ENCODE measurements at places on chromosomes 11 and 22.
A peak's percentile ranks its signal among the peaks of the same experiment; 100 is the strongest.

DNA sequence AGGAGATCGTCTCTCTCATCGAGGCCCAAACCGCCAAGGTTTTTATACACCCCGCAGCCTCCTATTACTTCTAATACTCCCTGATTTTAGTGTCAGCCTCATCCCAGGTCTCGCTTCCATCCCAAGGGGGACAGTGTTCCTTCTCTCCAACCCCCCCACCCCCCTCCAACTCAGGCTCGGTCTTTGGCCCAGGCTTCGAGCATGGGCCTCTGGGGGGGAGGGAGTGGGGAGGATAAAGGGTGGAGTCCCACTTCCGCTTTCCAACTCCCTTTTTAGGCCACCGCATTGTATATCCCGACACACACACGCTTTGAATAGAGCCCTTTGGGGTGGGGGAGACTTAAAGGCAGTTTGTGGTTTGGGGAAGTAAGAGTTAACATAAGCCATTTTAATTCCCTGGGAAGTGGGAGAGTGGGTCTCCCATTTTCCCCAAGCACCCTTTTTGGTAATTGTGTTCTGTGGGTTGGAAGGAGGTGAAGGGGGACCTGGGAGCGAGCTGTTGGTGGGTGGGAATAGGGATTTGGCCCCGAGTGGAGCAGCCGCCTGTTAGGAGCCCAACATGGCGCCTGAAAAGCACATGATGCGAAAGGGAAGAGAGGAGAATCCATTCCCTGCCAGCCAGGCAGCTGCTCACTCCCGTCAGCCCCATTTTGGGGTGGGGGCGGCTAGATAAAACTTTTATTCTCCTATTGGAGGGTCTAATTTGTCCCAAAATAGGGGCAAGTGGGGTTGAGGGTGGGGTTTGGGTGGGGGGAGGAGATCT lies 844 bp downstream of the PCF11 start:
- peaks cover 4% of the 10 kb centered on the region for H3K4me1 ChIP-seq
- H3K4me3 ChIP-seq = peak overlapping the region; percentile 94
- H3K27ac ChIP-seq = peak overlapping the region; percentile 87
- peak; percentile 35 for DNase-seq

DNA sequence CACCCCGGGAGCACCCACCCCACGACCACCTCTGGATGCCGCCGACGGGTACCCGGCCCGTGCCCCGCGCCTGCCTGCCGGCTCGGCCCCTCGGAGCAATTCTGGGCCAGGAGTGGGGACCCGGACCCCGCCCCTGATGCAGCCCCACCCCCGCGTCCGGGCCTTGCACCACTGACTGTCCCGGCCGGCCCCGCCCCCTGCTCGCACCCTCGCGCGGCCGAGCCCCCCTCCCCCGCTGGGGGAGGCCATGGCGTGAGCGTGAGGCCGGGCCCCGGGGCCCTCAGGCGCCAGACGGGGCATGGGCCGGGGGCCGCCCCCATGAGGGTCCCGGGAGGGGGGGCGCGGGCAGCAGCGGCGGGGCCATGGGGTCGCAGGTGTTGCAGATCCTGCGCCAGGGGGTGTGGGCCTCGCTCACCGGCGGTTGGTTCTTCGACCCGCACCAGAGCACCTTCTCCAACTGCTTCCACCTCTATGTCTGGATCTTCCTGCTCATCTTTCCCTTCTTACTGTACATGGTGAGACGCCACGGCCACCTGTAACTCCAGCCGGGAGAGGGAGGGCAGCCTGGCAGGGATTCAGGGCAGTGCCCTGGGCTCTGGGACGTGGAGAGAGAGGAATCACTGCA lies 486 bp downstream of the PCNX3 start:
- DNase-seq = no peak
- no peaks in the 10 kb centered on the region for H3K27me3 ChIP-seq
- peak overlapping the region; percentile 74 for H3K27ac ChIP-seq
- H3K36me3 ChIP-seq = peaks cover 64% of the 10 kb centered on the region
- H3K4me3 ChIP-seq = peak overlapping the region; percentile 96

GRCh38 chr11:45073685-45074141 lies 72.7 kb upstream of the PRDM11 start:
- DNase-seq = no peak
- no peaks in the 10 kb centered on the region for H3K36me3 ChIP-seq
- peaks cover 19% of the 10 kb centered on the region for H3K4me1 ChIP-seq
- peaks cover 45% of the 10 kb centered on the region for H3K27me3 ChIP-seq
- no peak overlapping the region for H3K27ac ChIP-seq

DNA sequence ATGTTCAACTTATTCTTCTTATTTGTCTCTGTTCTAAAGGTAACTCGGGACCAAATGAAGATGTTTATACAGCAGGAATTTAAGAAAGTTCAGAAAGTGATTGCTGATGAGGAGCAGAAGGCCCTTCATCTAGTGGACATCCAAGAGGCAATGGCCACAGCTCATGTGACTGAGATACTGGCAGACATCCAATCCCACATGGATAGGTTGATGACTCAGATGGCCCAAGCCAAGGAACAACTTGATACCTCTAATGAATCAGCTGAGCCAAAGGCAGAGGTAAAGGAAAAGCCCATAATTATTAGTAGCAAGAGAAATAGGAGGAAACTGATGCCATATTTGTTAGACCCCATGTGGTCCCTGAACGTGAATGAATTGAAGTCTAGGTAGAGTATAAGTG lies 63.3 kb downstream of the TRIM44 start:
- no peak overlapping the region for H3K4me3 ChIP-seq
- peaks cover 7% of the 10 kb centered on the region for H3K36me3 ChIP-seq
- no peak for DNase-seq
- peaks cover 8% of the 10 kb centered on the region for H3K4me1 ChIP-seq

GRCh38 chr11:61853698-61854169 lies 25.6 kb downstream of the FADS2 start:
- no peak overlapping the region for H3K4me3 ChIP-seq
- DNase-seq = no peak
- H3K36me3 ChIP-seq = peaks cover 98% of the 10 kb centered on the region
- no peaks in the 10 kb centered on the region for H3K27me3 ChIP-seq
- H3K4me1 ChIP-seq = no peaks in the 10 kb centered on the region

GRCh38 chr11:86159581-86159891 lies 85.0 kb upstream of the EED start:
- H3K4me3 ChIP-seq = no peak overlapping the region
- H3K4me1 ChIP-seq = no peaks in the 10 kb centered on the region
- H3K27ac ChIP-seq = no peak overlapping the region
- H3K36me3 ChIP-seq = no peaks in the 10 kb centered on the region
- peaks cover 3% of the 10 kb centered on the region for H3K27me3 ChIP-seq

DNA sequence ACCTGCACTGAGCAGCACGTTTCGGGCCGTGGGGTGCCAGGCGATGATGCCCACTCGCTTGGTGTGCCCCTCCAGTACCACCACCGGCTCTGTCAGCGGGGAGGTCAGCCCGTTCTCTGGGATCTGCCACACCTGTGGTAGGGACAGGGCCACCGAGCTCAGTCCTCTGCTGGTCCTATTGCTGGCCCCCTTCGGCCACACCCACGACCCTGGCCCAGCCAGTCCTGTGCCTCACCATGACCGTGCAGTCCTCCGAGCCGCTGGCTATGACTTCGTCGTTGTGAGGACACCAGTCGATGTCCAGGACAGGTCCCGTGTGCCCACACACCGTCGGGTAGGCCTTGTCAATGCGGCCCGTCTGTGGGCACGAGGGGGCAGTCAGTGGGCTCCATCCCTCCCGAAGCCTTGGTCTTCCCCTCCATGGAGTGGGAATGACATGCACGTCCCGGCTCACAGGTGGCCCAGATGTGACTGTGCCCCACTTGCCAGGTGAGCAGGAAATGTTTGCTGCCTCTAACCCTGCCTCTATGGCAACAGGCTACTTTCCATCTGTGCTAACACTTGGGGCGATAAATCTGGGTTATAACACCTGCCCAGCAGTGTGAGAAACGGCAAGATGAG lies 1.4 kb downstream of the CORO1B start:
- H3K36me3 ChIP-seq = peaks cover 44% of the 10 kb centered on the region
- H3K27ac ChIP-seq = no peak overlapping the region
- no peak for DNase-seq
- no peaks in the 10 kb centered on the region for H3K27me3 ChIP-seq

GRCh38 chr22:46138058-46138797 lies 12.1 kb upstream of the PPARA start:
- no peak overlapping the region for H3K4me3 ChIP-seq
- H3K27ac ChIP-seq = no peak overlapping the region
- no peaks in the 10 kb centered on the region for H3K36me3 ChIP-seq
- DNase-seq = no peak
- H3K27me3 ChIP-seq = peaks cover 3% of the 10 kb centered on the region

- DNase-seq = no peak
- no peak overlapping the region for H3K4me3 ChIP-seq
- peaks cover 2% of the 10 kb centered on the region for H3K36me3 ChIP-seq
- H3K4me1 ChIP-seq = peaks cover 33% of the 10 kb centered on the region
Measured at GRCh38 chr11:36280531-36280930, 8.7 kb downstream of the COMMD9 start.

DNA sequence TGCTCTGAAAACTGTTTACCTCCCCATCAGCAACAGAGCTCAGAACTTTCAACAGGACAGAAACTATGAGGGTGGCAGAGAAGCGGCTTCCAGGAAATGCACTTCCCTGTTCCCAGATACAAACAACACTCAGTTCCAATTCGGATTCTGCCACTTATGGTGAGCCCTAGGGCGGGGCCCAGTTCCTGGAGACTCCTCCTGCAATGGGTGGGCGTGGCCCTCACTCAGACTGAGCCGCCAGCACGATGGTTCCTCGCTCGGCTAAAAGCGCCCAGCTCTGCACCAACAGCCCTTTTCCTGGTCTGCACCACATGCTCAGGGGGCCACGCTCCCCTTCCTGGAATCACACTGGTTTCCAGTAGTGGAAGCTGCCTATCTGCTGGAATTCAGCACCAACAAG lies 314.1 kb downstream of the CTTN start:
- no peak for DNase-seq
- no peak overlapping the region for H3K4me3 ChIP-seq
- H3K36me3 ChIP-seq = no peaks in the 10 kb centered on the region
- peaks cover 16% of the 10 kb centered on the region for H3K4me1 ChIP-seq
- H3K27ac ChIP-seq = no peak overlapping the region
- no peaks in the 10 kb centered on the region for H3K27me3 ChIP-seq

DNA sequence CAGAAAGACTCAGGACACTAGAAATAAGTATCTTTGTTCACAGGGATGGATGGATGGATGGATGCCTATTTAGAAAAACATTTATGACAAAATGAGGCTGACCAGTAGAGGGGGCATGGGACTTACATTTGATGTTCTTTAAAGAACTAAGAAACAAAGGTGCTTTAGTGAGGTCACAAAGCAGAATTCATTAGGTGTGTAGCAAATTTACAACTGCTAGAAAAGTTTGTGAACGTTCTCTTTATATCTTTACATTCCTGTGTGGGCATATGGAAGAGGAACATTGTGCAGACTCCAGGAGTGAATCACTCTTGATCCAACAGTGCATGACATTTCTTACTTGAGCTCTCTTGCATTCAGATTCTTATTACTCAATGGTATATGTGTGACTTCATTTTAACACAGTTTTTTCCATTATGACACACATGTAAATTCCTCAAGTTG lies 15.8 kb upstream of the SIK2 start:
- DNase-seq = no peak
- no peak overlapping the region for H3K27ac ChIP-seq
- no peak overlapping the region for H3K4me3 ChIP-seq

- no peaks in the 10 kb centered on the region for H3K4me1 ChIP-seq
- DNase-seq = no peak
- H3K27ac ChIP-seq = no peak overlapping the region
- H3K4me3 ChIP-seq = no peak overlapping the region
- H3K36me3 ChIP-seq = no peaks in the 10 kb centered on the region
- H3K27me3 ChIP-seq = no peaks in the 10 kb centered on the region
Measured at GRCh38 chr11:75840522-75840921, 25.5 kb downstream of the UVRAG start.

DNA sequence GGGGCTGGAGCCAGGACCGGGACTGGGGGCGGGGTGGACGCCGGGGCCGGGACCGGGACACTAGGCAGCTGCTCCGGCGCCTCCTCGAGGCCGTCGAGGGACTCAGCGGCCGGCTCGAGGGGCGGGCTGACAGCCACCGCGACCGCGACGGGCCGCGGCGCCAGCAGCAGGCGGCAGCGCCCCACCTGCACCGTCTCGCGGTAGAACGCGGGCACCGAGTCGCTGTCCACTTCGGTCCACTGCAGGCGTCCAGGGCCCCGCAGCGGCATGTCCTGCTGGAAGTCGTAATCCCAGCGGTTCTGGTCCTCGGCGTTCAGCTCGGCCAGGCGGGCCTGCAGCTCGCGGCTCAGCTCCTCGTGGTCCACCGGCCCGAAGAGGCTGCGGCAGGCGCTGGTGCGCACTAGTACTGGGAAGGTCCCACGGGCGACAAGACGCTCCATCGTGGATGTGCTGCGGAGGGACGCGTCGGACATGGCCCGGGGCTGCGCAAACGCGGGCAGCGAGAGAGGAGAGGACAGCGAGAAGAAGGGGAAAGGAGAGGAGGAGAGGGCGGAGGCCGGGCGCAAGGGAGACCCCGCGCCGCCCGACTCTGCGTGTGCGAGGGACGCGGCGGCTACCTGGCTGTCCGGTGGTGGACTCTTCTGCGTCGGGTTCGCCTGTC lies 428 bp downstream of the CDKN1C start:
- H3K4me3 ChIP-seq = peak overlapping the region; percentile 75
- H3K27me3 ChIP-seq = no peaks in the 10 kb centered on the region
- peak overlapping the region; percentile 9 for H3K27ac ChIP-seq
- peaks cover 21% of the 10 kb centered on the region for H3K4me1 ChIP-seq

DNA sequence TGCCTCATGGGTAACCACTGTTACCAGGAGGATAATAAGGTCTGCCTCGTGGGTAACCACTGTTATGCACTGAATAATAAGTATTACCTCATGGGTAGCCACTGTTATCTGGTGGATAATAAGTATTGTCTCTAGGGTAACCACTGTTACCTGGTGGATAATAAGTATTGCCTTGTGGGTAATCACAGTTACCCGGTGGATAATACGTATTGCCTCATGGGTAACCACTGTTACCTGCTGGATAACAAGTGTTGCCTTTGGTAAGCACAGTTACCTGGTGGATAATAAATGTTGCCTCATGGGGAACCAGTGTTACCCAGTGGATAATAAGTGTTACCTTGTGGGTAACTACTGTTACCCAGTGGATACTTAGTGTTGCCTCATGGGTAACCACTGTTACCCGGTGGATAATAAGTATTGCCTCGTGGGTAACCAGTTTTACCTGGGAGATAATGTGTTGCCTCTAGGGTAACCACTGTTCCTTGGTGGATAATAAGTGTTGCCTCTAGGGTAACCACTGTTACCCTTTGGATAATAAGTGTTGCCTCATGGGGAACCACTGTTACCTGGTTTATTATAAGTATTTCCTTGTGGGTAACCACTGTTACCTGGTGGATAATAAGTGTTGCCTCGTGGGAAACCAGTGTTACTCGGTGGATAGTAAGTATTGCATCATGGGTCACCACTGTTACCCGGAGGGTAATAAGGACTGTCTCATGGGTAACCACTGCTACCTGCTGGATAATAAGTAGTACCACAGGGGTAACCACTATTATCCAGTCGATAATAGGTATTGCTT lies 10.6 kb upstream of the NXPE4 start:
- DNase-seq = no peak
- no peak overlapping the region for H3K4me3 ChIP-seq
- H3K4me1 ChIP-seq = no peaks in the 10 kb centered on the region
- no peak overlapping the region for H3K27ac ChIP-seq
- no peaks in the 10 kb centered on the region for H3K36me3 ChIP-seq

- H3K36me3 ChIP-seq = no peaks in the 10 kb centered on the region
- H3K27me3 ChIP-seq = no peaks in the 10 kb centered on the region
- H3K27ac ChIP-seq = no peak overlapping the region
- no peaks in the 10 kb centered on the region for H3K4me1 ChIP-seq
Measured at GRCh38 chr11:2750682-2751522, 51.1 kb upstream of the KCNQ1OT1 start.

GRCh38 chr11:100670140-100670539 lies 16.9 kb upstream of the ARHGAP42 start:
- H3K27ac ChIP-seq = no peak overlapping the region
- no peaks in the 10 kb centered on the region for H3K4me1 ChIP-seq
- H3K36me3 ChIP-seq = no peaks in the 10 kb centered on the region
- no peak overlapping the region for H3K4me3 ChIP-seq

Data from neuronal stem cell (in vitro differentiated cells).